ENCODE measurements at places on chromosomes 12 and 14.

- DNase-seq = no peak
Observed at GRCh38 chr14:77009014-77009413, 19.5 kb downstream of the IRF2BPL start.

DNA sequence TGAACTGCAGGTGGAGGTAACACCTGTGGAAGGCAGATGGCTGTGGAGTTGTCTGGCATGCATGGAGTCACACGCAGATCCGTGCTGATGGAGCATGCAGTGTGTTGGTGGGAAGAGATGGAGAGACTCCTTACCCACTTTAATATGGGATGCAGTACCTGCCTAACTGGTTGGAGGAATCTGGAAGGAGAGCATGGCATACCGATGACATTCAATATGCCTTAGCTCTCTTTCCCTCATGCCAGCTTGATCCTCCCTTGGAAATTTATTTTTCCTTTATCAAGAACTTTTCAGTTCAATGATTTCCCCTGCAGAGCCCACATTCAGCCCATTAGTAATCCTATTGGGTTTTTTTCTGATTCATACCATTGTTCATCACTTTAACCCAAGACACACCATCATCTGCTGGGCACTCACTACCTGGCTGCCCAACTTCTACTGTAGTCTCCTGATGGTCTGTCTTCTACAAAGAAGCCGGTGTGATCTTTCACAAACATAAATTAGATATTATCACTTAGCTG lies 25.9 kb upstream of the NR2C1 start:
- DNase-seq = no peak

- no peak for DNase-seq
Observed at GRCh38 chr14:99791476-99792209, 1.6 kb upstream of the EML1 start.

DNA sequence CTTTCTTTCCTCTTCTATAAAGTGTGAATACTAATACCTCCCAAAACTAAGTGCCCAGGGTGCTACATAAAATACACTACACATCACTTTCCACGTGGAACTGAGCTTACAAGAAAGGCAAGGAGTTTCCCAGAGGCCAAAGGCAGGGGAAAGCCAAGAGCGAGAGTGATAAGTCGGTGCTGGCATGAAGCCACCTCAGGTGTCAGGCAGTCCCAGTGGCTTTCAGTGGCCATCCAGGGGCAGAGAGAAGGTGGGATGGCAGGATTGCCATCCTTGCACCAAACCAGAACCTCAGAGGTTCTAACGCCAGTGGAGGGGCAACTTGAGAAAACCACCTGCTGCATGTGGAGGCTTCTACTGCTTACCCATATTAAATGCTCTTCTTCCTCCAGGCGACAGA lies 79.7 kb upstream of the DIO3 start:
- no peak for DNase-seq

- DNase-seq = no peak
Observed at GRCh38 chr12:47650469-47650868, 55.4 kb downstream of the RPAP3 start.

- no peak for DNase-seq
Observed at GRCh38 chr14:84493779-84494178, 1036.2 kb upstream of the FLRT2 start.

GRCh38 chr12:94282675-94283074 lies 134.3 kb downstream of the PLXNC1 start:
- peak; percentile 48 for DNase-seq

- DNase-seq = no peak
Observed at GRCh38 chr12:13945236-13945635, 36.2 kb downstream of the GRIN2B start.

DNA sequence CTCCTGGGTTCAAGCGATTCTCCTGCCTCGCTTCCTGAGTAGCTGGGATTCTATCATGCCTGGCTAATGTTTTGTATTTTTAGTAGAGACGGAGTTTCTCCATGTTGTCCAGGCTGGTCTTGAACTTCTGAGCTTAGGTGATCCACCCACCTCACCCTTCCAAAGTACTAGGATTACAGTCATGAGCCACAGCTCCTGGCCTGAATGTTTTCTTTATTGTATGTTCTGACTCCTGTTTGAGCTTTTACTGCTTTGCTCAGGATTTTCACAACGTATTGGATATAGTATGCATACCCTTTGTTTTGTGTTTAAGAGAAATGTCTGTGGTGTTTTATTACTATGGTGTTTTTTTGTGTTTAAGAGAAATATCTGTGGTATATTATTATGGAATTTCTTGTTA lies 37.2 kb downstream of the ATF7IP start:
- no peak for DNase-seq

GRCh38 chr14:72443256-72443655 lies 450.6 kb downstream of the DPF3 start:
- no peak for DNase-seq

GRCh38 chr12:104218935-104219334 lies 3.4 kb downstream of the TXNRD1 start:
- DNase-seq = peak; percentile 29

DNA sequence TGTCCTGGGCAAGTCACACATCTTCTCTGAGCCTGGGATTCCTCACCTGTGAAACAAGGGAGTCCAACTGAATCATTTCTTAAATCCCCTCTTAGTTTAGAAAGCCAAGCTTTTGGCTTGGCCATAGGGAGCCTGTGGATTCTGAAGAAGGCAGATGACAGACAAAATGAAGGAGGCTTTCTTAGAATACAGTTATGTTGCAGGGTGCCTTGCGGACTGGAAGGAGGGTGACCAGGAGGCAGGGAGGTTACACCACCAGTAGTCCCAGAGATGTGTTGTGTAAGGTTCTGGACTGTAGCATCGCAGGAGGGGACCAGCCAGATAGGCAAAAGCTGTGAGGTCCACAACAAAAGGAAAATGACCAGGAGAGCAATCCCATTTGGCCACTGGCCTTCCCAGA lies 8.2 kb upstream of the ACVR1B start:
- DNase-seq = no peak

DNA sequence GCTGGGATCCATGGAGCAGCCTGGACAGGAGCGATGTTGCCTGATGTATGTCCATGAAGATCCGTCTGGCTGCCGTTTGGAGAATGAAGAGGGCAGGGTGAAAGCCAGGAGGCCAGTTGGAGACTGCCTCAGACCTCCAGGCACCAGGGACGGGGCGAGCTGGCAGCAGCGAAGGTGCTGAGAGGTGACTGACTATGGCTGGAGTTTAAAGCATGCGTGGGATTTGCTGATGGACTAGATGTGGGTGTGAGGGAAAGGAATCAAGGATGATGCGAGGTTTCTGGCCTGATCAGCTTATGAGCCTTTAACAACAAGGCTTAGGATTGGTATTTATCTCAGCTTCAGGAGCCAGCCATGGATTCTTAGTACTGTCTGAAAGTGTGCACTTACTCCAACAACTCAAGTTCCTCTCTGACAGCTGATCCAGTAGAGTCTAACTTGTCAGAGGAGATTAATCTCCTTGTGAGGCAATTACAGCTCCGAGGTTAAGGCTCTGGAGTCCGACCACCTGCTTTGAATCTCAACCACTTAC lies 49.4 kb downstream of the DYNC1H1 start:
- no peak for DNase-seq

DNA sequence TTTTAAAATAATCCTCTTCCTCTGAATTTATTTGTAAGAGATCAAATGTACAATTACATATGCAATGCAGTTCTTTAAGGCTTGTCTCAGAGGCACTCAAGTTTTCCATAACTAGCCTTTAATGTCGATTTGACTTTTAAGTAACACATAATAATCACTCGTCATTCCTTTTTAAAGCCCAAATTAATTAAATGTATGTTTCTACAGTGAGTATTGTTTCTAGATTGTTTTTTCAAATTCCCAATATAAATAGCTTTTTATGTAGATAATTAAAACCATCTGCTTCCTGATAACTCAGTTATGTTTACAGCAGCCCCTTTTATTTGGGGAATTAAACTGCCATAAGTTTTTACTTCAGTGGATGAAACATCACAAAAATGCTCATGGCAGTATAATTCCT lies 185.1 kb downstream of the ETNK1 start:
- no peak for DNase-seq

GRCh38 chr12:81596558-81596957 lies 162.6 kb downstream of the PPFIA2 start:
- no peak for DNase-seq

GRCh38 chr14:99191395-99192027 lies 80.5 kb downstream of the BCL11B start:
- DNase-seq = peak; percentile 40

DNA sequence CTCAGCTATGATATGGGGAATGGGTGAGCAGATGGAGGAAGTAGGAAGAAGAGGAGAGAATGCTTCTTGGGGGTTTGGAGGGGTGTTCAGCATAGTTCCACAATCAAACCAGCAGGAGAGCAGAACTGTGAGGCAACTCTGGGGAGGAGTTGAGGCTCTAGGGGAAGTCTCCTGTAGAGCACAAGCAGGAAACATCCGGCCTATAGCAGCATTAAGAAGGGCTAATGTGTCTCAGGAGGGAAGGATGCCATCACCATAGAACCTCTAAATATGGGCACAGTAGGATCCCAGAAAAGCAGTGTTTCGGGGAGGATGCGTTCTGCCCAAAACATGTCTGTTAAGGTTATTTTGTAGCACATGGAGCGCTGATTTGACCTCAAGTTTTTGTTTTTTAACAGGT lies 8.4 kb upstream of the SALL2 start:
- DNase-seq = no peak

DNA sequence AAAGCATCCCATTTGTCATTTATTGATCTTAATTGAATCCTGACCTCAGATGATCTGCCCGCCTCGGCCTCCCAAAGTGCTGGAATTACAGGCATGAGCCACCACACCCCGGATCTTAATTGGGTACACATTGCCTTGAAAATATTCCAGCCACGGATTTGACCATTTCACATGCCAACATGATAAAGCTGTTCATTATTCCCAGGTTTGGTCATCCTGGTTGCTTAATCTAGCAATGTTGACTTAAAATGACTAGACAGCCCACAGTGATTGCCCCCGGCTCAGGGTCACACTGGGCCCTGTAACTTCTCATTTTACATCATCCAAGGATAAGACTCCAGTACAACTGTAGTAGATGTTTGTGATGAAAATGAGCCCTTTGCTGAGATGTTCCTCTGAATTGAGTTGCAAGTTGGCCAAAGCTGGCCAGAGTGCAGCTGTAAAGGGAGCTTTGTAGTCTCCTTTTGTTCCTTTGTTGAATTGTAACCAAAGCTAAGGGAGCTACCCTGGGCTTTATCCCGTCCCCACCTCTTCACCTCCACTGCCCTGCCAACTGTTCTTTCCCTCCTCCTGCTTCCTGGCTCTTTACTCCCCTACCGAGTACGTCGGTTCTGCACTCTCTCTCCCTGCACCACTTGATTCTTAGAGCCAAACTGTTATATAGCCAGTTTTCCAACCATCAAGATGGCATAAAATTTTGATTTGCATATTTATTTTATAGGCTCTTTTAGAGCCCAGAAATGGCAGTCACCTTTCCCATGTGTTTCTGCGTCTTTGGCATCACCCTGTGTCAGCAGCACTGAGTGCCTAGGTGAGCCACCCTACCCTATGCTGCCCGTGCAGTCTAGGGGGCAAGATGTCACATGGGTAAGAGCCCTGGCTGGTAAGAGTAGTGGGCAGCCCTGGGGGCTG lies 141.3 kb upstream of the HIF1A start:
- no peak for DNase-seq

DNA sequence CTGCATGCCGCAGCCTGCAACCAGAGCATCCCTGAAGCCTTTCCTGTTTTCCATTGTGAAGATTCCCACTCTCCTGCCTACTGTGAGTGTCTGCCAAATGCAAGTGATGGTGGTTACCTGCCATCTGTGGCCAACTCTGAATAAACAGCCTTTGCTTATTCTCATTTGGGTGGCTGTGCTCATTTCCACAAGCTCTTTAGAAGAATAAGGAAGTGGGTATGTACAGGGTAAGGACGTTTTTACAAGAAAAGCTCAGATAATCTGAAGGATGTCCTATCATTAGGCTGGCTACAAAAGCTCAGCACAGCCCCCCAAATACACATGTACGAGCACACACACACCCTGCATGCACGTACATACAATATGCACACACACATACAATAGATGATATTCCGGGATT lies 7.3 kb upstream of the RNASE1 start:
- DNase-seq = no peak

- no peak for DNase-seq
Observed at GRCh38 chr12:50101663-50102062, 2.1 kb upstream of the GPD1 start.

DNA sequence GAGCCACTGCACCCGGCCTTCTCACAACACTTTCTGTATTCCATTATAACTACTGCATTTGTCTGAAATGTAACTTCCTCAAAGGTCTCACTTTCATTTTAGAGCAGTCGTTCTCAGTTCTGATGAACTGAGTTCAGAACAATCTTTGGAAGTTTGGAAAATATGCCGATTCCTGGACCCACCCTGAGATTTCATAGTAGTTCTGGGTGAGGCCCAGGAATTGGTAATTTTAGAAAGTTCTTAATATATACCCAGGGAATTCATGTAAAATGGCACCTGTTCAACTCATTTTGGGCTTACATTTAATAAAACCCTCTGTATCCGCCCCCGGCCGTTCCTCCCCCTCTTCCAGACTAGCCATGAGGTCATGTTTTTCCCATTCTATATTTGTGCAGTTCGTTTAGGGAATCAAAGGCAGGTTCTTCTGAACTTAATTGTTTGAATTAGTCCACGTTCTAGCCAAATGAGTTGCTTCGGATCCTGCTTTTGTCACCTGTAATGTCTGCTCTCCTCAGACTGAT lies 5.9 kb downstream of the GSG1 start:
- DNase-seq = no peak

- DNase-seq = no peak
Observed at GRCh38 chr12:92745856-92746550, 43.2 kb downstream of the PLEKHG7 start.

- DNase-seq = no peak
Observed at GRCh38 chr14:29035134-29035533, 268.5 kb downstream of the FOXG1 start.

- no peak for DNase-seq
Observed at GRCh38 chr12:49733219-49734017, 7.9 kb upstream of the TMBIM6 start.

- no peak for DNase-seq
Observed at GRCh38 chr12:1872448-1872847, 46.0 kb downstream of the CACNA2D4 start.

DNA sequence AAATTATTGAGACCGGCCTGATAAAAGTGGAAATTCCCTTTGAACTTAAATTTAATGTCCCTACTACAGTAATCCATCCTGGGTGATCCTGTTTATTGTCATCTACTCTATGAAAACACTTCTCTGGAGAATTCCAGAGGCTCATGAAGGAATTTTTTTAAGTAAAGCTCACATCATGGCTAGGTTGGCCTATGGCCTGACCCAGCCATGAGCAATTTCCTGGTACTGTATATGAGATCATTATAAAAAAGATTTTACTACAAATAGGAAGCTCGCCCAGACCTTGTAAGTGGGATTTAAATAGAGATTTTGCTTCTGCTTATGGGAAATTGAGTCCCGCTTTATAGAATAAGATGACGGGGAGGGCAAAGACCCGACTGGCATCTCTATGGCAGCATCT lies 215.5 kb downstream of the DPF3 start:
- DNase-seq = no peak
